Activated CD8-positive, alpha-beta memory T cell treated with anti-CD3 and anti-CD28 coated beads, Interleukin-2, amount 50 U/mL, for 4 hours (primary cell): ENCODE measurements at places on chromosomes 3 and 15.

DNA sequence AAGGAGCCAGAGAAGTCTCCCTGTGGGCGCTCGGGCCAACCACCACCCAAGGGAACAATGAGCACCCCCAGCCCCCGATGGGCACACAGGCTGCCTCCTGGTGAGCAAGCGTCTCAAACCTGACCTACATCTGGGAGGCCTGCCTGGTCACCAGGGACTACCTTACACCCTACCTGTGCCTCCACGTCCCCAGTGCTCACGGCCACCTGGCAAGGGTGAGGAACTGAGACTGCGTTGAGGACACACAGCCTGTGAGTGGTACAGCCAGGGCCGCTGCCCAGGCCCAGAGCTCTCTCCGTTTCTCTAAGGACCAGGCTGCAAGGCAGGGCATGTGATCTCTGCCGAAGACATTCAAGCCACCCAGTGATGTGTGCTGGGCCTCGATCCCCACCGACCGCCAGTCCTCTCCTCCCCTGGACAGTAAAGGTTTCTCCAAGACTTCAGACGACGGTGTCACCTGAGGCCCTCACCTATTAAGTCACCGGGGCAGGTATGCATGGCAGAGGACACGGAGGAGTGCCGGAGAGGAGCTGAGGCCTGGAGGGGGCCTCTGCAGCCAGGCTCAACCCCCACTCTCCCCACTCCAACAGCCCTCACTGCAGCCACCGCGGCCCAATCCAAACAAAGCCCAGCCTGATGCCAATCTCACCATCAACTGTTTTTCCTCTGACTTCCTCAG, 2.8 kb downstream of the GOLGA8A start:
- DNase-seq, result no peak

DNA sequence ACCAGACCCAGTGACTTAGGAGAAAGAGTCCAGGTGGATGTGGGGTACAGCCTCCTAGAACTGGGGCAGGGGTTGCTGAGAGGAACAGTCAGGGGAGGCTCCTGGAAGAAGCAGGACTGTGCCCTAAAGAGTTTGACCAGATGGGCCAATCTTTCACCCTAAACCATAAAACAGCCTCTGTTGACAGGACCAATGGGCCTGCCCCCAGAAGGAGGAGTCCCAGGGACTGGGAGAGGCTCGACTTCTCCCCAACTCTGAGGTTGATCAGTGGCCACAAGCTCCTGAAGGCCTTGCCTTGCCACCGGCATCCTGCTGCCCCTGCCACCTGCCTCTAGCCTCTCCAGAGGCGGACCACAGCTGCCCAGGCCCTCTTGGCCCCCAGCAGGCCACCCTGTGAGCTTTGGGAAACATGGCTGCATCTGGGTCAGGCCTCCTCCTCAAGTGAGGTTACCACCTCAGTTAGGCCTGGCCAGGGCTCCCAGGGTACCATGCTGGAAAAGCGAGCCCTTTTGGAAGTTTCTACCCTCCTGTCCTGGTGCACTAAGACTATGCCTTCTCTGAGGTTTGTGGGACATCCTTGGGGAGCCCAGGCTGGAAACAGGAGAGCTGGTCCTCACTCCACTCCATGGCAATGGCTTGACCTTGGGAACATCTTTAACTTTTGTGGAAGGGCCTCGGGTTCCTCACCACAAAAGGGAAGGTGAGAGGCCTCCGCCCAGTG, 2.8 kb downstream of the VIPR1 start:
- peak; percentile 11 for DNase-seq

DNA sequence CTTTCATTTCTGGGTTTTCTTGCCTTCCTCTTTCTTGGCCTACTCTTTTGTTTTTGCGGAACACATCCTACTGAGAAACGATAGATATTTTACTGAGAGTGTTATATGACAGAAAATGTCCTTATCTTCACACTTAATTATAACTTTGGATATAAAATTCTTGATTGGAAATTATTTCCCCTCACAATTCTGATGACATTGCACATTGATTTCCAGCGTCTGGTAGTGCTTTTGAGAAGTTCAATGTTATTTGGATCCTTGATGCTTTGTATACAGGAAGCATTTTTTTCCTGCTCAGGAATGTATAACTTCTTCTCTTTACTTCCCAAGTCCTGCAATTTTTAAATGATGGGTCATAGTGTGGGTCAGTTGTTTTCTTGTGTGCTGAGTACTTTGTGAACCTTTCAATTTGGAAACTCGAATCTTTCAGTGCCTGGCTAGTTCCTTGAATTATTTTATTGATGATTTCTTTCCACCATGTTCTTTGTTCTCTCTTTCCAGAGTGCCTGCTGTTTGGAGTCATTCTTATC, 183.9 kb downstream of the PDCD6IP start:
- DNase-seq, result no peak

DNA sequence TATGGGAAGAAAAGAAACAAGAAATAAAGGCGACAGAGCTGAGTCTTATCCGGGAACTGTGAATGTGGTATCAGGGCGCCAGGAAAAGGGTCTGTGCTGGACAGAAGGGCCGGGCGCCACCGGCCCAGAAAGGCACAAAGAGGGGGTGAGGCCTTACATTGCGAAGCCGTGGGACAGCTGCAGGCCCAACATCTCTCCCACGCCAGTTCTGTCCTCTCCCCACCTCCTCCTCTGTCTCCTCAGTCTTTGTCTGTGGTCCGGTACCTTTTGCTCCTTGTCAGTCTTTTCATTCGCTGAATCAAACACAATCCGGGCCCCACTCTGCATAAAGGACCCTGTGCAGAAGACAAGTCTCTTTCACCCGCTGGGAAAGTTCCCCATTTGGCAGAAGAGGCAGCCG, 81.8 kb downstream of the LRIG1 start:
- no peak for DNase-seq

DNA sequence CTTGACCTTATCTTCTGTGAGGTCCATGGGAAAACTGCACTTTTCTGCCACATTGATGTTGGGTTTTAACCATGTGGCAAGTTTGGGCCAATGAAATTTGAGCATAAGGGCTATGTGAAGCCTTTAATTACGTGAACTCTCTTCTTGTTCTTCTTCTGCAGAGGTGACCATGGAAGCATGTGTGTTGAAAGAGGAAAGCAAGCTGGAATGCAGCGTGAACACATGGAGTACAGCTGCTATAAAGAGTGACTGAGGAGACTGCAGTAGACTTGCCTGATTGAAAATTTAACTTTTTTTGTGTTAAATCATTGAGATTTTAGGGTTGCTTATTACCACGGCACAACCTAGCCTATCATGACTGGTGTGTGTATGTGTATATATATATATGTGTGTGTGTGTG, 347.3 kb downstream of the ZIC1 start:
- no peak for DNase-seq

- DNase-seq, result no peak
These were observed 549.5 kb upstream of the GOLIM4 start for GRCh38 chr3:168645180-168645579.

GRCh38 chr15:80923668-80924067, 66.0 kb downstream of the MESD start:
- no peak for DNase-seq

DNA sequence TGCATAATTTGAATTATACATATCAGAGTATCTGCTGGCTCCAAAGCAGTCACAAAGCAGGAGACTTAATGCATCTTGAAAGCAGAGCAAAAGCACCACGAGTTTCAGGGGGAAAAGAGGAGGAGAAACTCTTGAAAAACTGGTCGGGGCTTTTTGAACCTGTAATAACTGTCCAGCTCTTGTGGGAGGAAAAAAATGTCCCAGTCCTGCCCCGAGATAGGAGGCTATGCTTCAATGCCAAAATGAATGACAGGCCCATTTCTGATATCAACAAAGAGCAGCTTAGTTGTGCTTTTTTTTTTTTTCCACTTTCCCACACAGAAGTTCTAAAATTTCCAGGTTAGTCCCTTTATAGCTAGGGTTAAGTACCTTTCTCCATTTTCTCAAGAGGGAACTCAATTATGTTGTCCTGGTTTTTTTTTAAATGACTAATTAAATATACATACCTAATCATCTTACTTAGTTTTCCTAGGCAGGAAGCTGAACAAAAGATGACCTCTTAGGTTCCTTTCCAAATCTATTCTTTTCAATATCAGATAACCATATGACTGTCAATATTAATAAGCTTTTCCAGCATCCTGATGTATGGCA, 120.2 kb downstream of the TFDP2 start:
- DNase-seq, result no peak

DNA sequence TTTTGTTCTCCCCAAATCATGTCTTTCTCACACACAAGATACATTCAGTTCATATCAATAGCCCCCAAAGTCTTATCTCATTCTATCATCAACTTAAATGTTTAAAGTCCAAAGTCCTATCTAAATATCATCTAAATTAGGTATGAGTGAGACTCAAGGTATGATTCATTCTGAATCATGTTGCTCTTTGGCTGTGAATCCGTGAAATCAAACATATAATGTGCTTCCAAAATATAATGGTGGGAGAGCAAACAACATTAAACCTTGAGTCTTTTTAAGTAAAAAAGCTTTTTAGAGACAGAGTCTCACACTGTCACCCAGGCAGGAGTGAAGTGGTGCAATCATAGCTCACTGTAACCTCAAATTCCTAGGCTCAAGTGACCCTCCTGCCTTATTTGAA, 139.1 kb downstream of the SAMMSON start:
- DNase-seq, result no peak

DNA sequence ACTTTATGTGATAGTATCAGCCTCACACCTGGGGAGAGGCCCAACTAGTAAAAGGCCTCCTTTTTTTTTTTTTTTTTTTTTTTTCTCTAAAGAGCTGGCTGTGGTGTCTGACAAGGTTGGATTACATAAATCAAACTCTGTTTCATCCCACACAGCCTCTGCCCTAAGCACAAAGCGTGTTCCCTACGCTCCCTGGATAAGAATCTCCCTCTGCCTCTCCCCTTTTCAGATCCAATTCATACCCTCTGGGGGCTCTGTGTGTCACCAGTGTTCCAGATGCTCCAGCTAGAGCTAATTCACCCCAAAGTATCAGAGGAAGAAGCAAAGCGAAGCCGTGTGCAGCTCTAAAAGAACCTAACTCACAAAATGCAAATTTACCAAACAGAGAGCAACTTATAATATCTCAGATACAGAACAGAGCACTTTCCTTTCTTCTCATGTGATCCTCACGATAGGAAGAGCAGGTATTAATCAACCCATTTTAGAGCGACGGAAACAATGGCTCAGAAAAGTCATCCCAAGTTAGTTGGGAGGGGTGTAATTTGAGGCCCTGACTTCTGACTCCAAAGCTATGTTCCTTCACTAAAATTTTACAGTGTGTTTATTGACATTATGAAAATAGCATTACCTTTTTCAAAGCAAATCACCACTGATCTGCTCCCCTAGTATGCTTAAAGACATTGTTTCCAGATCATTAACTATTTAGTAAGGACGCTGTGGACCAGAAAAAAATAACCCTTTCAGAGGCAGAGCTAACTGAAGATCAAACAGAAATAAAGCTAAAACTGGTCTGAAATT, 12.4 kb downstream of the BMF start:
- no peak for DNase-seq

DNA sequence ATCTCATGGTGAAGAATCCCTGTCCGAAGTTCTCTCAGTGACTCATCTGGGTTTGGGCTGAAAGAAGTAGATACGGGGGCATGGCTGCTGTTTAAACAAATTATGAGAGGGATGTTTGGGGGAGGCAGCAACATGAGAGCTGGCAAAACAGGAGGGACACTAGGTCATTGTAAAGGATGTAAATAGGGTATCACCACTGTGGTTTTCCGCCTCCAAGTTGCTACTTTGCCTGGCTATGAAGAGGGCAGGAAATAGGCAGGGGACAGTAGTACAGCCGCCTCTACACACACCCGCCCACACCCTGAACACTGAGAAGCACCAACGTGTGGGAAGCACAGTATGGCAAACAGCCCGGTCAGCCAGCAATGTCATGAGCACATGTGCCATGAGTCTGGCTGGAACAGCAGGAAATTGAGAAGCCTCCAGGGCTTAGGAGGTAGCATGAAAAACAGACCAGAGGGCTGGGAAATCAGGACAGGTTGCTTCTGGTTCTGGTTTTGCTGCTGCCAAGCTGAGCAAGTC, 17.1 kb downstream of the HEXA start:
- no peak for DNase-seq

DNA sequence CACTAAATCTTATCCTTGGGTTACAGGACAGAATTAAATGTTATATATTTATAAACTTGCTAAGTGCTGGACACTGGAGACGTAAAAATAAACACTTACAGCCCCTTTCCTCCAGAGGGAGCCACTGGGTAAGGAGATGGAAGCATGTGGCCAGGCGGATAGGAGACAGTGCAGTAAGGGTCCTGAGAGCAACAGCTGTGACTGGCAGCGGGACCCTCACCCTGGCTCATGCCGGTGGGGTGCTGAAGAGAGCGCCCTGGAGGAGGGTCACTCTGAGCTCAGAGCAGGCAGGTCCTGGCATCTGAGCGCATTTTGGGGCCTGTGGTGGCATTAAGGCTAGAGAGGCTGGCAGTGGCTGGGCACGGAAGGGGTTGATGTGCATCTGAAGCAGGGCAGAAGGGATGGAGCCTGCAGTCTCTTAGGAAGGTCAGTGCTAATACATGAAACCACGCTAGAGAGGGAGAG, 16.0 kb downstream of the SEC61A1 start:
- DNase-seq, result no peak

DNA sequence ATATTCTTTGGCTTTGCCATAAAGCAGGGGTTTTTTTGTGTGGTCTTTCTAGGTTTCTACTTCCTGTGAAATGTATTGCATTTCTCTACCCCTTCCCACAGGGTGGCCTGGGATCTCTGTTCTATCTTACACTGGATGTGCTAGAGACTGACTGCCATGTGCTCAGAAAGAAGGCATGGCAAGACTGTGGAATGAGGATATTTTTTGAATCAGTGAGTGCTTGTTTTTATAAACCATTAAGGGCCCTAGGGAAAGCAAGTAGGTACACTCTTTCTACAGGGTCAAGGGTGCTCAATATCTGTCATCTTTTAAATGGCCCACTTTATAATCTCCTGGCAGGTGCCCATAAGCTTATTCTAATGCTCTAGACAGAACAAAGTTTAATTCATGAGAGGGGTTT, 730 bp downstream of the FETUB start:
- DNase-seq, result no peak

GRCh38 chr3:65484964-65485363, 553.8 kb downstream of the MAGI1 start:
- DNase-seq, result no peak
